SW480 (cell line): ENCODE measurements at places on chromosomes 11 and 22.

GRCh38 chr11:111736181-111736590 lies 30.0 kb downstream of the PPP2R1B start:
- no peak for DNase-seq

GRCh38 chr22:44365191-44365590 lies 52.4 kb upstream of the SHISAL1 start:
- no peak for DNase-seq

DNA sequence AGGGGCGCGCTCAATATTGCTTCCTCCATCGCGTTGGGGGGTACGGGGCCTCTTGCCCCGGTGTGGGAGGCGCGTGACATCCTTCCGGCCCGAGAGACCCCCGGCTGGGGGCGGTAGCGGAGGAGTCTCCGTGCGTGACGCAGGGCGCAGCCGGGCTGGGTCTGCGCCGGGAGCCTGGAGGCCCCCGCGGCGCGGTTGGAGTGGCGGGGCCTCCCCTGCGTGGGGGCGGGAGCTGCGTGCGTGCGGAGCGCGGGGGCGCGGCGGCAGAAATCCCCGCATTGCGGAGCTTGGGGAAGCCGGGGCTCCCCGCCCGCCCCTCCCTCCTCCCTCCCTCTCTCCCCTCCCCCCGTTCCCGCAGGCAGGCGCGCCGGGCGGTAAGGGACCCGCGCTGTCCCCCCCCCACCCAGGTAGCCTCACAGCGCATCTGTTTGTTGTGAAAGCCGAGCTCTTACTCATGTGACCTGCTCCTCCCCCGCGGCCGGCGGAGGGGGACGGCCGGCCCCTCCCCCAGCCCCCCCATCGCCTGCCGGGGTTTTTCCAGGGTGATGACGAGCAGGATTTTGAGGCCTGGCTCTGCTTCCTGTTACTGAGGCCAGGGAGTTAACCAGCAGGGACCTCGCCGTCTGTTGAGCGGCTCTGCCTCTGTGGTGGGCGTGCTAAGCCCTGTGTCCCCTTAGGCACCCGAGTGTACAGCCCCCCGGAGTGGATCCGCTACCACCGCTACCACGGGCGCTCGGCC lies 1.6 kb downstream of the PIM3 start:
- peak; percentile 86 for DNase-seq

GRCh38 chr11:12864316-12865156 lies 144.6 kb upstream of the RASSF10 start:
- DNase-seq = no peak

DNA sequence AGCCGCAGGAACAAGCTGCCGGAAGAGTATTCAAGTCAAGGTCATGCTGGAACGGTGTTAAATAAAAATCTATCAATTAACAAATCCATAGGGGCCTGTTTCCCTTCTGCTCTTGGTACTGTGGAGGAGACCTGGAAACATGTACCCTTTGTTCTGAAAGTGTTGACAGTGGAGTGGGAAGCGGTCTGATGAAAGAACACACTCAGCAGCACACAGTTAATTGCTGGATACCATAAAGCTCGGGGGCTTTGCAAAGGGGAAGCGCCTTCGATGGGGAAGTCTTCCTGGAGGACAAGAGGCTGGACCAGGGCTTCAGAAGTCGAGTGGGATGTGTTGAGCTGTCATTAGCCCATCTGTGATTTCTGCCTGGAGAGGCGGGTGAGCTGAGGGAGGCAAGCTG lies 112.5 kb upstream of the CLPB start:
- no peak for DNase-seq

DNA sequence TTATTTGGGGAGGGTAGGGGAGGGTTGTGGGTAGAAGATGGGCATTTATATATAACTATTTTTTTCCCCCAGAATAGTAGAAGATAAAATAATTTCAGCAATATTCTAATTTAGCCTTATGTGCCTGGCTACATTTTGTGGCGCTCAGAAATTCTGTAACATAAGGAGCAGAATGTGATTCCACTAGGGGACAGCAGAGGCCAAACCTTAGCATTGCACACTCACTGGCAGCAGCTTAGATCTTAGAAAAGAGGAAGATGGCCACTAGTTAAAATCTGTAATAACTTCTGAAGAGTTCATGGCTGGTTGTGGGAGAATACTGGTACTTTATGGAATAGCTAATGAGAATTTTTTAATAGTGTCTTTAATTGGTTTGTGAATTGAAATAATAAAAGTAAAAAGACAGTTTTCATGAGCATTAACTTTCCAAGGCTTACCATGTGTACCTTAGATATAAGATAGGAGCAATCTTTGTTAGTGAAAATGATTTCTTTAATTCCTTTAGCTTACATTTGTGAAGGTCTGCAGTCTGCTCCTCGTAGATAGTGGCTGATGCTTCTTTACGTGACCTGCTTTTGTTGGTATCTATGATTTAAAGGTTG lies 33.1 kb downstream of the DDX10 start:
- DNase-seq = peak; percentile 62

GRCh38 chr11:88552379-88553062 lies 215.0 kb upstream of the CTSC start:
- peak; percentile 46 for DNase-seq

GRCh38 chr11:117902001-117902845 lies 25.8 kb upstream of the FXYD6 start:
- no peak for DNase-seq

DNA sequence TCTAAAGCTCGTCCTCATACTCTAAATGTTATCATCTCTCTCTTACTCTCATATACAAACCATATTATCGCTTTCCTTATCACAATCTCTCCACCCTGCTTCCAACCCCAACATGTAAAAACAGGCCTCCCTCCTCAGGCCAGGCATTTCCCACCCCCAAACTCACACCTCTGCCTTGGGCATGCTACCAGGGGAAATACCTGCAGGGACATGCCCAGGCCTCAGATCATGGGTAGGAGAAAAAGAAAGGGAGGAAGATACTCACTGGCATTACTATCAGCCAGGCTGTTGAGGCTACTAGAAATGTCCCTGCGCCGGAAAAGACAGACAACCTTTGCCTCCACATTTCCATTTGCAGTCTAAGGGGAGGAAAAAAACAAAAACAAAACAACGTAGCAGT lies 1.8 kb downstream of the MTA2 start:
- no peak for DNase-seq

GRCh38 chr22:22930571-22931556 lies 43.2 kb downstream of the IGLL5 start:
- DNase-seq = no peak

- no peak for DNase-seq
These were observed 61.9 kb downstream of the ARHGEF12 start for GRCh38 chr11:120398132-120398531.

DNA sequence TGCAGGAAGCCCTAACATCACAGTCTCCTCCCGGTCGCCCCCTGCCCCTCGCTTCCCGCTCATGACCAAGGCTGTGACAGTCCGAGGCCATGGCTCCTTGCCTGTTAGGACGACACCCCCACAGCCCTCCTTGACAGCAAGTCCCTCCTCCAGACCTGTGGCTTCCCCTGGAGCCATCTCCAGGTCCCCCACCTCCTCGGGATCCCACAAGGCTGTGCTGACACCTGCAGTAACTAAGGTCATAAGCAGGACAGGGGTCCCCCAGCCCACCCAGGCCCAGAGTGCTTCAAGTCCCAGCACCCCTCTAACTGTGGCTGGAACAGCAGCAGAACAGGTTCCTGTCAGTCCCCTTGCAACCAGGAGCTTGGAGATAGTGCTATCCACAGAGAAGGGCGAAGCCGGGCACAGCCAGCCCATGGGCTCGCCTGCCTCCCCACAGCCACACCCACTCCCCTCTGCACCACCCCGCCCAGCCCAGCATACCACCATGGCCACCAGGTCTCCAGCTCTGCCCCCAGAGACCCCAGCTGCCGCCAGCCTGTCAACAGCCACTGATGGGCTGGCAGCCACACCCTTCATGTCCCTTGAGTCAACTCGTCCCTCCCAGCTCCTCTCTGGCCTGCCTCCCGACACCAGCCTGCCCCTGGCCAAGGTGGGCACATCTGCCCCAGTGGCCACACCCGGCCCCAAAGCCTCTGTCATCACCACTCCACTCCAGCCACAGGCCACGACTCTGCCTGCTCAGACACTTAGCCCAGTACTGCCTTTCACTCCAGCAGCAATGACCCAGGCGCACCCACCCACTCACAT lies 63.2 kb downstream of the OTOG start:
- DNase-seq = no peak

GRCh38 chr22:24510637-24511625 lies 15.8 kb downstream of the UPB1 start:
- DNase-seq = peak; percentile 5

- DNase-seq = peak; percentile 95
These were observed 39.0 kb downstream of the CTNND1 start for GRCh38 chr11:57800444-57801182.

DNA sequence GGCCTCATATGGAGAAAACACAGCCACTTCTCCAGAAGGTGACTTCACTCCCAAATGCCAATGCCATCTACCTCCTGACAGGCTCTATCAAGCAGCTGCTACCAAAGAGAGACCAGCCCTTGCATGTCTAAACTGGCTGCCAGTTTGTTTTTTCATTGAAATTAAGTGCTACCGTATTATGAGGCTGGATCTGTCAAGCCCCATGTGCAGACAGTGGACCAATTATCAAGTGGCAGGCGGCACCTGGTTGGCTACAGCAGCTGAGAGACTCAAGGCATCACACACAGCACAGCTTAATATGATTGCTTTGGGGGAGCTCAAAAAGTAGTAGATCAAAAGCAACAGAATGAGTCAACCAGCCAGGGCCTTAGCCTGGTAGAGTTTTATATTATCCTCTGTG lies 1293.0 kb upstream of the TENM4 start:
- DNase-seq = no peak

DNA sequence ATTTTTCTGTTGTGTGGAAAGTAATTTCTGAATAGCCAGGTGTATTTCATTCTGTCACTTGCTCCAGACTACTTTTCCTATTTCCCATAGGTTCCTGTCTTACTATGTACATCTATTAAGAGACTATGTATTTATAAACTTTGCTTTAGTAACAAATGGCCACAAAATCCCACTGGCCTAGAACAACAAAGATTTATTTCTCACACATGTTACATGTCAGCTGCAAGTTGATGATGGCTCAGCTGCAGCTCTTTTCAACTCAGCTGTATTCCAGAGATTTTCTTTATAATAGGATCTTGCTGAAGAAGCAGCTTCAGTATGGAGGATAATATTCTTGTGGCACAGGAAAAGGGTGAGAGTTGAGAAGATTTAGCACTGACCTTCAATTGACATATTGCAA lies 539.6 kb upstream of the LRRC4C start:
- no peak for DNase-seq

GRCh38 chr11:110897035-110897434 lies 184.8 kb upstream of the ARHGAP20 start:
- DNase-seq = peak; percentile 20

DNA sequence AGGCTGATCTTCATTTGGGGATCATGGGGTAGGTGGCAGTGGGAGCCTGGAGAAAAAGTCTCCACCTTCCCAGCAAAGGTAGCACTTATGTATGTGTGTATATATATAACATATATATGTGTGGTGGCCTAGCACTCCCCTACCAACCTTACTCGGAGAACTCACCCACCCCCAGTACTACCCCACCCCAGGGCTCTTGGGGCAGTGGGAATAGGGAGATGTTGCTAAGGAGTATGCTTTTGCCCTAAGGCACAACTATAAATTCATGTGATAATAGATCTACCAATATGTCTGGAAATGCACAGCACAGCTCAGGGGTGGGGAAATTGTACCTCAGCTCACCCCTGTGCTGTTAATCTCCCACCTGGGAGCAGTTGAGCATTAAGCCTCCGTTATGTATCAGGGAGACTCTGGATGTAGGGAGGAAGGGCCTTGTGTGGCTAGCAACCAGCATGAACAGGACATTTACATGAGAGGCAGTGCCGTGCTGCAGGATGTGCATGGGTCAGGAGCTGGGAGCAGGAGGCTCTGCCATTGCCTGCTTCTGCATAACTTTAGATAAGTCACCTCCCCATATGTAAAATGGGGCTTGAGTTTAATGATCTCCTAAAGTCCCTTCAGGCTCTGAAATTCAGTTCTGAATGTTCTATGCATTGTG lies 57.3 kb downstream of the C11orf91 start:
- no peak for DNase-seq

GRCh38 chr11:78825591-78826020 lies 250.9 kb upstream of the NARS2 start:
- DNase-seq = no peak

- no peak for DNase-seq
These were observed 4.2 kb downstream of the SSH3 start for GRCh38 chr11:67307545-67308001.

- DNase-seq = no peak
These were observed 389.7 kb downstream of the NXPE2 start for GRCh38 chr11:115067900-115068530.

GRCh38 chr11:45233121-45233803 lies 52.9 kb downstream of the SYT13 start:
- DNase-seq = peak; percentile 56

- DNase-seq = no peak
These were observed 89.5 kb downstream of the WNT7B start for GRCh38 chr22:45887202-45888131.

- DNase-seq = no peak
These were observed 1059.5 kb downstream of the FAM181B start for GRCh38 chr11:81674211-81674610.

GRCh38 chr11:71554996-71555395 lies 6.8 kb downstream of the KRTAP5-9 start:
- no peak for DNase-seq

- peak; percentile 67 for DNase-seq
These were observed 12.8 kb upstream of the PRR5 start for GRCh38 chr22:44689173-44689572.

DNA sequence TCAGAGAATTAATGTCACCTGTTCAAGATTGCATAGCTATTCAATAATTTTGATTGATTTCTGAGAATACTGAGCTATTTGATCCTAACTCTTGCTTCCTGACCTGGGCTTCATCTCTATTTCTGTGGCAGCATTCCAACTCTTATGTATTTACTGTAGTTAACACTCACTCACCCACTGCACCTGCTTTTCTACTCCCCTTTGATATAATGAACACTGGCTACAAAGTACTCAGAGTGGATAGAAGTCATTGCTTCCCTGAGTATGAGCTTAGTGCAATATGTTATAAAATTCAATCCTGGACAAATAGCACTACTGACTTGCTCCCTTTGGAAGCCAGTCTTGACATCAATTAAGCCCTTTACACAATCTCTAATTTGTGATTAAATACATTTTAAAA lies 117.2 kb downstream of the APIP start:
- no peak for DNase-seq

DNA sequence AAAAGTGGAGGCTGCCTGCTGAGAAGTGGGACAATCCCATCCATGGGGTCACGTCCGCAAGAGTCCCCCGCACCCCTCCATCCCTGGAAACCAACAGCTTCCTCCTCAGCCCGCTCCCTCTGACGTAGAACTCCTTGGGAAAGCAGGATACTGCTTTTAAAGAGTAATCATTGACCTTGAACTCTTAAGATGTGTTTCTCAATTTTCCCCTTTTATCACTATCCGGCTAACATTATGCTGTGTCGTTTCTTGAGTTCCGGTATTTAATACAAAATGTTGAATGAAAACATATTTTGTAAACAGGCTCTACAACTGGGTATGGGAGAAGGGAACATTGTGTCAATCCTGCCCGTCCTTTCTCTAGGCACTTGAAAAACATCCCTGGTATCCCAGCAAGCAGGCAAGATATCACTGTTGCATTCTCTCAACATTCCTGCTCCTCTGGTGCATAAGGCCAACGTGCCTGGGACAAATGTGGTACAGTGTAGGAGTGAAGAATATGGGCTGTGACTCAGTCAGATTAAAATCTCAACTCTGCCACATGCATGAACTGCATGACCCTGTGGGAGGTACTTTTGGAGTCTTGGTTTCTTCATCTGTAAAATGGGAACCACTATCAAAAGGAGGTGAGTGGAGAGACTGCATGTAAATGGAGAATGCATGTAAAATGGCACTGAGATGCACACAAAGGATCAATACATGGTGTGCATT lies 52.8 kb downstream of the WT1 start:
- no peak for DNase-seq
